ENCODE measurements at places on chromosomes 1 and 21.
A peak's percentile ranks its signal among the peaks of the same experiment; 100 is the strongest.

GRCh38 chr1:9075022-9075421, 5.6 kb upstream of the SLC2A5 start:
- H3K4me3 ChIP-seq = no peak overlapping the region
- H3K27me3 ChIP-seq = no peaks in the 10 kb centered on the region
- no peak for DNase-seq
- no peak overlapping the region for H3K27ac ChIP-seq
- no peaks in the 10 kb centered on the region for H3K36me3 ChIP-seq

DNA sequence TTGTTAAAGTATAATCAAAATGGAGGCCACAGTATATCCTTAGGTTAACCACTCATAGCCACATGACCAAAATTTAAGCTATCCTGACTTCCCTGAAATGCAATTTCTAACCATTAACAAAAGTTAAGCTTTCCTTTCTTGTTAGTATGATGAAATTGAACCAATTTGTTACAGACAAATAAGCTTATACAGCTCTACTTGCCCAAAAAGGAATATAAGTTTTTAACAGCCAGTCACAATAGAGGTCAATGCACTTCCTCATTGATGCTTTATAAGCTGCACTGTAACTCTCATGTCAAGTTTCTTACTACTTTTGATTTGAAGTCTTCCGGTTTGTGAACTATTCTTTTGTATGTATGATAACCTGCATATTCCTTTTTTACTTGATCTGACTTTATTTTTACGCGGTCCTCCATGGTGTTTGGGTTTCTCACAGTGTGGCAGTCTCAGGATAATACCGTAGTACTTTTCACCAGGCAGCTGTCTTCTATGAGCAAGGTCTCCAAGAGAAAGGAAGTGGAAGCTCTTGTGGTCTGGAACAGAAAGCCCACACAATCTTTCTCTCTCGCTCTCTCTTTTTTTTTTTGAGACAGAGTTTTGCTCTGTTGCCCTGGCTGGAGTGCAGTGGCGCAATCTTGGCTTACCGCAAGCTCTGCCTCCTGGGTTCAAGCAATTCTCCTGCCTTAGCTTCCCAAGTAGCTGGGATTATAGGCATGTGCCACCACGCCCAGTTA, 331.6 kb downstream of the SRGAP2C start:
- DNase-seq = no peak
- no peak overlapping the region for H3K27ac ChIP-seq
- H3K36me3 ChIP-seq = no peaks in the 10 kb centered on the region
- H3K4me3 ChIP-seq = no peak overlapping the region

GRCh38 chr1:246355411-246356230, 151.5 kb downstream of the SMYD3 start:
- DNase-seq = peak; percentile 81
- no peaks in the 10 kb centered on the region for H3K4me1 ChIP-seq
- peak overlapping the region; percentile 48 for H3K4me3 ChIP-seq
- no peaks in the 10 kb centered on the region for H3K27me3 ChIP-seq
- peak overlapping the region; percentile 90 for H3K27ac ChIP-seq

DNA sequence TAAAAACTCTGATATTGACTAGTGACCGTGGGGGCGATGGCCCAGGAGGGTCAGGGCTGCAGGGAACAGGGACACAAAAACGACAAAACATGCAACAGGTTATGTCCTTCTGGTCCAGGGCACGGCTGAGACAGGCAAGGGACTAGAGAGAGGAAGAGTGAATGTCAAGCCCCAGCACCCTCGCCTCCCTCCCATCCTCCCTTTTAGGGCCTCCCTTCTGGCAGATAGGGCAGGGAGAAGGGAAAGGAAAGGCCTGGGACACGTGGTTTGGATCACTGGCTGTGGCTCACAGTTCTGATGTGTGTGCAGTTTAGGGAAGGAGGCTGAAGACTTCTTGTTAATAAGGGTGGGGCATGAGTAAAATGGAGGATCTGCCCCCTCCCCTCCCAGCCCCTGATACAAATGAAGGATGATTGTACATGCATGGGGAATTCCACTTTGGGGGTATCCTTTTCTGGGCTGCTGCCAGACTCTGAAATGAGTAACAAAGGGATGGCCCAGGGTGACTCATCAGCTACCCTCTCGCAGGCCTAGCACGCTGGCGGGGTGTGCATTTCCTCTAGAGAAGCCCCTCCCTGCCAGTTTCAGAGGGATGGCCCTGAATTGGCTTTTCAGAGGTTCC, 14.2 kb downstream of the CAPN2 start:
- H3K4me3 ChIP-seq = no peak overlapping the region
- peak; percentile 90 for DNase-seq
- peaks cover 50% of the 10 kb centered on the region for H3K36me3 ChIP-seq
- H3K4me1 ChIP-seq = peaks cover 7% of the 10 kb centered on the region
- peak overlapping the region; percentile 36 for H3K27ac ChIP-seq
- H3K27me3 ChIP-seq = no peaks in the 10 kb centered on the region

DNA sequence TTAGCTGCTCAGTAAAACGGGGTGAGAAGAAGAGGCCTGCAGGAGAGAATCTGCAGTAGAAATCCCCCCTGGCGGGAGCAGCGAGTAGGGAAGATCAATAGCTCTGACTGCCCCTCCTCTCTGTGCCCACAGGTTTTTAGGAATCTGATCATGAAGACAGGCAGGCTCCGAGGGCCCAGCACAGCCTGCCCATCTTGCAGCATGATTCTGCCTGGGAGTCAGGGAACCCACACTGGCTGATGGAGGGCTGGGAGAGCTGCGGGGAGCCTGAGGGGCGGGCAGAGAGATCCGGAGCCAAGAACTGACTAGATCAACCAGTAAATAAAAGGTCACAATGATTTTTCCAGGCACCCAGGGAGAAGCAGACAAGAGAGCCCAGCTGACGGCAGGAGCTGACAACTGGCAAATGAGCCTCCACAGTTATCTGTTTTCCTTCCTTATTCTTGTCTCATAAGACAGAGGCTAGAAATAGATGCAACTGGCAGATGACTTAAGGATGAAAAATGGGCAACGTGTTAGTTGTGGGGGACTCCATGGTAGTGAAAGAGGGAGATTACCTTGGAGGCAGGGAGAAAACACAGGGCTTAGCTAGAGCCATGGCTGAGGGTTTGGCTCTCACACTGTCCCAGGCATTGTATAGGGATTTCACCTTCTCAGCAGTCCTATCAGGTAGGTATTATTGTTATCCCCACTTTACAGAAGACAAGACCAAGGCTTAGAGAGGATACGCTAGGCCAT, 116.2 kb downstream of the PLXNA2 start:
- H3K36me3 ChIP-seq = peaks cover 77% of the 10 kb centered on the region
- H3K27me3 ChIP-seq = no peaks in the 10 kb centered on the region
- H3K4me3 ChIP-seq = no peak overlapping the region

DNA sequence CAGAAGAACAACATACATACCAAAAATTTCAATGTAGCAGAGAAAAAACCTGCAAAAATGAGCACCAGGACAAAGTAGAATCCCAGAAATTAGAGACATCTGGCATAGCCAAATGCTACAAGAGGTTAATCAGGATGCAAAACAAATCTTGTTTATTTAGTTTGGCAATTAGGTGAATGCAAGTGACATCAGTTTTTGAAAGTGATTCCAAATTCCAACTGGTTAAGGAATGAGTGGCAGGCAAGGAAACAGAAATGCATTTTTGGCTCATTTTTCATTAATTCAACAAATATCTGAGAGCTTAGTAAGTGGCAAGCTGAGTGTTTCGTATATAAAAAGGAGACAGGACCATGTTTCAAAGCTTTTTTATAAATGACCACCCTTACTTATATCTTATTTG, 21.3 kb downstream of the SCAF4 start:
- peaks cover 13% of the 10 kb centered on the region for H3K4me1 ChIP-seq
- DNase-seq = no peak
- no peak overlapping the region for H3K27ac ChIP-seq
- no peak overlapping the region for H3K4me3 ChIP-seq
- peaks cover 15% of the 10 kb centered on the region for H3K27me3 ChIP-seq

DNA sequence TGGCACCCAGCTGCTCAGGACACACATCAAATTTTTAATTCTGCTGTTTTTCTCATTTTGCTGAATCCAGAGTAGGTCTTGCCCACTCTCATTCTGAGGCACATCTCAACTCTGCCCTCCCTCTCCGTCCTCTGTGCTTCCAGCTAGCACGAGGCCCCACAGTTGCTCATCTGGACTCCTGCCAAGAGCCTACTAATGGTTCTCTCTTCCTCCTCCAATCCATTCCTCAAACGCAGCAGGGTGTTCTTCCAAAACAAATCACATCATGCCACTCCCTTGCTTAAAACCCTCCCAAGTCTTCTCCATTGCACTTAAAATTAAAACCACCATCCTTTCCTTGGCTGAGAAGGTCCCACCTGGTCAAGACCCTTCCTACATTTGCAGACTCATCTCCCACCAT, 49.8 kb upstream of the SCAF4 start:
- DNase-seq = no peak
- H3K27me3 ChIP-seq = peaks cover 21% of the 10 kb centered on the region
- H3K4me1 ChIP-seq = no peaks in the 10 kb centered on the region
- no peaks in the 10 kb centered on the region for H3K36me3 ChIP-seq
- H3K4me3 ChIP-seq = no peak overlapping the region

GRCh38 chr1:79193211-79194079, 186.9 kb upstream of the ADGRL4 start:
- peak; percentile 58 for DNase-seq
- peaks cover 8% of the 10 kb centered on the region for H3K4me1 ChIP-seq
- no peak overlapping the region for H3K4me3 ChIP-seq
- no peak overlapping the region for H3K27ac ChIP-seq

- H3K4me3 ChIP-seq = no peak overlapping the region
- no peak for DNase-seq
- peak overlapping the region; percentile 67 for H3K27ac ChIP-seq
These were observed 458.2 kb upstream of the DAB1 start for GRCh38 chr1:57882072-57882471.

- no peaks in the 10 kb centered on the region for H3K27me3 ChIP-seq
- no peak for DNase-seq
- no peaks in the 10 kb centered on the region for H3K4me1 ChIP-seq
These were observed 3.6 kb downstream of the EPS15 start for GRCh38 chr1:51515312-51515960.

- DNase-seq = peak; percentile 78
- no peaks in the 10 kb centered on the region for H3K4me1 ChIP-seq
- H3K36me3 ChIP-seq = no peaks in the 10 kb centered on the region
- H3K27ac ChIP-seq = no peak overlapping the region
These were observed 28.4 kb downstream of the ACP6 start for GRCh38 chr1:147641695-147642592.

DNA sequence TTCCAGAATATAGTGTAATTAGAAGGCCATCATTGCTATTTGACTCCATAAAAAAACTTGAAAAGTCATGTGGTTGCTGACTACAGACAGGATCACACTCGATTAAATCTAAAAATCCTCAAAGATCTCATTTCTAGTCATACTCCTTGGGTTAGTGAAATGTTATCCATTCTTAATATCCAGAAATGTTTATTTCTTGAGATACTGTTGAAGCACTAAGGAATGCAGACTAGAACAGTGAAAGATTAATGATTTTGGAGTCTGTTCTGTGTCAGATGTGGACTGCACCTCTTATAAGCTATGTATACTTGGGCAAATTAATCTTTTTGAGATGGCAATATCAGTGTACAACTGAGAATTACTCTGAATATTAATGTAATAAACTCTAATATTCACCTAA, 65.1 kb downstream of the ADSS2 start:
- DNase-seq = no peak
- no peaks in the 10 kb centered on the region for H3K27me3 ChIP-seq

GRCh38 chr1:27543284-27543683, 53.3 kb upstream of the WASF2 start:
- peaks cover 10% of the 10 kb centered on the region for H3K36me3 ChIP-seq
- H3K27me3 ChIP-seq = no peaks in the 10 kb centered on the region
- peaks cover 5% of the 10 kb centered on the region for H3K4me1 ChIP-seq
- H3K4me3 ChIP-seq = no peak overlapping the region
- peak overlapping the region; percentile 65 for H3K27ac ChIP-seq
- no peak for DNase-seq

DNA sequence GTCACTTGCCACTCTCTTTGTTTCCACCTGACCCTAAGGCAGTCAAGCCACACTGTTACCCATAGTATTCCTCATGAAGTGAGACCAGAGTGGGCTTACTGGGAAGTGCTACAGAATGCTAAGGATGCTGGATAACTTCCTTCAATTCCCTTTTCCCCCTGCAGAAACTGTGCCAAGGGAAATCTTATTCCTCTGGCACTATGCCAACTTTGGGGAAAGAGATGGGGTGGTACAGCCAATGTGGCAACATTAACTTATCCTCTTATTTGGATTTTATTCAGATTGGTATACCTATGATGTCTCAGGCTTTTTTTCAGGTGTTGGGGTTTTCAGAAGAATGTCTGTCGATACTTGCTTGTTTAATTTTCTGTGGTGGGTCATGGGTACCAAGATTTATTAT, 599.4 kb upstream of the PBX1 start:
- no peak for DNase-seq
- no peaks in the 10 kb centered on the region for H3K4me1 ChIP-seq
- H3K27ac ChIP-seq = no peak overlapping the region

GRCh38 chr1:197041486-197042353, 25.3 kb downstream of the F13B start:
- no peaks in the 10 kb centered on the region for H3K4me1 ChIP-seq
- no peak overlapping the region for H3K4me3 ChIP-seq
- no peaks in the 10 kb centered on the region for H3K27me3 ChIP-seq
- no peak overlapping the region for H3K27ac ChIP-seq

- no peaks in the 10 kb centered on the region for H3K36me3 ChIP-seq
- H3K27me3 ChIP-seq = peaks cover 35% of the 10 kb centered on the region
- DNase-seq = peak; percentile 74
- H3K27ac ChIP-seq = no peak overlapping the region
- H3K4me1 ChIP-seq = no peaks in the 10 kb centered on the region
These were observed 58.9 kb upstream of the CTTNBP2NL start for GRCh38 chr1:112337028-112337531.

- H3K27me3 ChIP-seq = peaks cover 32% of the 10 kb centered on the region
- peak overlapping the region; percentile 78 for H3K4me3 ChIP-seq
- peaks cover 2% of the 10 kb centered on the region for H3K4me1 ChIP-seq
- no peak overlapping the region for H3K27ac ChIP-seq
These were observed 37.4 kb upstream of the BTG2 start for GRCh38 chr1:203267912-203268311.

GRCh38 chr1:158295791-158296190, 6.1 kb downstream of the CD1C start:
- H3K27ac ChIP-seq = no peak overlapping the region
- no peaks in the 10 kb centered on the region for H3K27me3 ChIP-seq
- no peaks in the 10 kb centered on the region for H3K4me1 ChIP-seq
- H3K36me3 ChIP-seq = no peaks in the 10 kb centered on the region
- H3K4me3 ChIP-seq = no peak overlapping the region

- H3K27ac ChIP-seq = no peak overlapping the region
- no peaks in the 10 kb centered on the region for H3K27me3 ChIP-seq
- peaks cover 26% of the 10 kb centered on the region for H3K36me3 ChIP-seq
- H3K4me3 ChIP-seq = peak overlapping the region; percentile 94
- DNase-seq = no peak
- H3K4me1 ChIP-seq = peaks cover 19% of the 10 kb centered on the region
These were observed 1.4 kb downstream of the PBXIP1 start for GRCh38 chr1:154954541-154954940.

- peak; percentile 40 for DNase-seq
- no peak overlapping the region for H3K4me3 ChIP-seq
- peaks cover 64% of the 10 kb centered on the region for H3K36me3 ChIP-seq
- no peak overlapping the region for H3K27ac ChIP-seq
- no peaks in the 10 kb centered on the region for H3K4me1 ChIP-seq
- no peaks in the 10 kb centered on the region for H3K27me3 ChIP-seq
These were observed 18.5 kb upstream of the ATP13A2 start for GRCh38 chr1:17030206-17030605.

- no peaks in the 10 kb centered on the region for H3K27me3 ChIP-seq
- no peak for DNase-seq
- no peak overlapping the region for H3K4me3 ChIP-seq
- H3K4me1 ChIP-seq = no peaks in the 10 kb centered on the region
- no peak overlapping the region for H3K27ac ChIP-seq
These were observed 98.9 kb downstream of the PGBD5 start for GRCh38 chr1:230326971-230327891.
